ENCODE measurements at places on chromosomes 4 and X.
A peak's percentile ranks its signal among the peaks of the same experiment; 100 is the strongest.

- no peak for DNase-seq
These were observed 7.8 kb downstream of the CPEB2 start for GRCh38 chr4:15010038-15010585.

DNA sequence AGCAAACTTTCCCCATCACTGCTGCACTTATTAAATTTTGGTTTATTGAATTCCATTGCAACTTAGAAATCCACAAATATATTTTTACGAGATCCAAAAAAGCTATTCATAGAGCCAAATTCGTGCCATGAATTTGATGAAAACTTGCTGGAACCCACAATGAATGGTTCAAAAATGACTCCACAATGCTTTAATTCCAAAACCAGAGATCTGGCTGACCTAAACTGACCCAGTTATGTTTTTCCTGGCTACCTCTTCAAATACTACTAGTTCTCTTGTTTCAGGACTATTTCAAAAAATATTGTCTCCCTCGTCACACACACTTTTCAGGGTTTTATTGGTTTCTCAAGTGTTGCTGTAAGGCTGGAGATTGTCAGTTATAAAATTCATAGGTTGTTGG, 474.8 kb downstream of the PDGFC start:
- no peak for DNase-seq

DNA sequence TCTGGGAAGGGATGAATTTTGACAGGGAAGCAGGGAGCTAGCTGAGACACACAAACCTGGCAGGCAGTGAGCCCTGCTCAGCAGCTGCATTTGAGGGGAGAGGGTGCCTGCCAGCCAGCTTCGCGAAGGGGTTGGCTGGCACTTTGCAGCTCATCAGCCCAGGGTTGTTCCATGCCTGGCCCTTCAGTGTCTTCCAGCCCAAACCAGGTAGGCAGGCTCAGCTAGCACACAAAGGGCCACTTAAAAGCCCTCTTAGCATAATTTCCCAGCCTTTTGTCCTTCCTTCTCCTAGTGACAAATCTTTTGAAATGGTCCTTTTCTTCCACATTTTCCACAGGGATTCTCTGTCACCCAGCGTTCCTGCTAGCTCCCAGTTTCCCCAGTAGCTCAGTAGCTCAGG, 4.3 kb upstream of the FRMPD3 start:
- no peak for DNase-seq

- DNase-seq: no peak
These were observed 191.4 kb upstream of the LEF1 start for GRCh38 chr4:108359986-108360681.

- DNase-seq: no peak
These were observed 515.4 kb downstream of the ZNF674 start for GRCh38 chrX:46029777-46030176.

DNA sequence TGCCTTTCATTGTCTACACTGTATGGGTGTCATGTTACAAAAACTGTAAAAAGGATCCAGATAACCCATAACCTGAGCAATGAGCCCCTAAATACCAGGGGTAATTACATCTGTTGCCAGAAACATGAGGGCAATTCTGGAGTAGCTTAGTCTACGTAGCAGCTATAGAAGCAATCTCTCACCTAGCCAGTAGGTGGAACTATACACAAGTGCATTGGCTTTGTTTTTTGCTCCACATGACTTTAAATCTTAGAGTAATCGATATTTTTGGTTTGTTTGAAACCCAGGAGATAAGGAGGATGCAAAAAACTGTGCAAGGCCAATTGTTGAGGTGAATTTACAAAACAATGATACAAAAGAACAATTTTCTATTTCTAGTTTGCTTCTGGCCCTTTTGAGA, 57.5 kb downstream of the GPR82 start:
- peak; percentile 13 for DNase-seq

DNA sequence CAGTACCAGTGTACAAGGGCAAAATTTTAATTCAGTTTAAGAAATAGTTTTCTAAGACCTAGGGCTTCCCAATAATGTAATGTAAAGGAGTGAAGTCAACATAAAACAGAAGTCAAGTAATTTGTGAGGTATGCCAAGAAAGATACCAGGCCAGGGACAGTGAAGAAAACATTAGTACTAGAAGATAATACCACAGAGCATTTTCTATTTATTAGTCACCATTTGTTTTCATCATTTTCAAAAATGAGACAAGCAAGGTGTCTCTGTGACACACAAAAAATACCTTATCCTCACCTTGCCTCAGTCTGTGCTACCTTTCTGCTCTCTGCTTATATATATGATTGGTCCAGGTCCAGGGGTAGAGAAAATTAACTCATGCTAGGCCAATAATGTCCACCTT, 46.8 kb downstream of the VEGFC start:
- DNase-seq: no peak

DNA sequence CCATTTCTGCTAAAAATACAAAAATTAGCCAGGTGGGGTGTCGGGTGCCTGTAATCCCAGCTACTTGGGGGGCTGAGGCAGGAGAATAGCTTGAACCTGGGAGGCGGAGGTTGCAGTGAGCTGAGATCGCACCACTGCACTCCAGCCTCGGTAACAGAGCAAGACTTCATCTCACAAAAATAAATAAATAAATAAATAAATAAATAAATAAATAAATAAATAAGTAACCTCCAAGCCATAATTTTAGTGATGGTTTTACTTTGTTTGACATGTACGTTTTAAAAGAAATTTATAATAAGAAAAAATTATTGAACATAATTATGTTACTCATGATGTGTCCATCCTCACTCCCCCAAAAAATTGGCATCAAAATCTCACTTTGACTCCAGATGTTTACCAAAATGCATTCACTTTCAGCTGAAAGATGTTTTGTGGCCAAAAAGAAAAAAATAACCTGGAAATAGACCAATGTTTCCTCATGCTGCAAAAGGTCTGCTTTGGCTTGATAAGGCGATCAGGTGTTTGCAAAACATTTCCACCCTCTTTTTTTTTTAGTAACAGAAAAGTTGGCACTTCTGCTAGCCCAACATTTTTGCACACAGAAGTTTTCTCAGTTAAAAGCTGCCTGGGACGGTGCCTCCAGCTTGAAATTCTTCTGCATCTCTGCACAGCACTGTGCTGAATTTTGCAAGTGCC, 42.2 kb upstream of the DHRSX start:
- no peak for DNase-seq

DNA sequence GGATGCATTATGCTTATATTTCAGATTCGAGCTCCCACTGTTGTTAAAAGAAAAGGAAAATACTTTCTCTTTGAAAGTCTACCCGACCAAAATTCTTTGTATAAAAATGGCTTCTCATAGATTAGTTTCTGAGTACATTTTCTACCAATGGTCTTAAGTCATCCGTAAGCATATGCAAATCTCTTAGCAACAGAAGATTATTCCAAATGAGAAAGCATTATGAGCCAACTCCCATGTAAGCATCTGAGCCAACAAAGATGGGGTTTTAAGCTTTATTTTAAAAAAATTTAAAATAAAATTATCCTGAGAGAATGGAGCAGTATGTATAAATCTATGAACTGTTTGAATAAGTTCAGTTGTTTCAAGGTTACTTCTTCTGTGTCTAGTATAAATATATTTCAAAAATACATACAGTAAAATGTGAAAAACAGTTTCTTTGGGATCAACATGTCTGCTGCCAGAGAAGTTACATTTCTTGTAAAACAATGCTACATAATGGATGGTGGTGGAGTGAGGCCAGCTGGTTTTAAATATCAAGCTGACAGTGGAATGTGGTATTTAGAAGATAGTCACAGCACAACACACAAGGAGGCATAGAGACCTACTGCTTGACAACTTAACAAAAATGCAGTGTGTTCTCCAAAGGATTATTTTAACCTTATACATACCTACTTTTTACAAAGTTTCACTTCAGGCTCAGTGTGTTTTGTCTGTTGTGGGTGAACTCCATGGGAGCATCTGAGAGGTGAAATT, 199.5 kb upstream of the DIPK2B start:
- no peak for DNase-seq

- no peak for DNase-seq
These were observed 23.5 kb downstream of the DRD5 start for GRCh38 chr4:9804918-9805317.

DNA sequence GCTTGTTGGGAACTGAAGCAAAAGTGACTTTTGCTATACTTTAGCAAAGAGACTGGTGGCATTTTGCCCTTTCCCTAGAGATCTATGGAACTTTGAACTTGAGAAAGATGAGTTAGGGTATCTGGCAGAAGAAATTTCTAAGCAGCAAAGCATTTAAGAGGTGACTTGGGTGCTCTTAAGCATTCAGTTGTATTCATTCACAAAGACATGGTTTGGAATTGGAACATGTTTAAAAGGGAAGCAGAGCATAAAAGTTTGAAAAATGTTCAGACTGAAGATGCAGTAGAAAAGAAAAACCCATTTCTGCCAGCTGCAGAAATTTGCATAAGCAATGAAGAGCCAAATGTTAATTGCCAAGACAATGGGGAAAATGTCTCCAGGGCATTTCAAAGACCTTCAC, 21.6 kb downstream of the AIMP1 start:
- no peak for DNase-seq

GRCh38 chr4:149884046-149884445, 68.4 kb upstream of the IQCM start:
- DNase-seq: no peak
